ENCODE measurements at places on chromosomes 16 and 17.

DNA sequence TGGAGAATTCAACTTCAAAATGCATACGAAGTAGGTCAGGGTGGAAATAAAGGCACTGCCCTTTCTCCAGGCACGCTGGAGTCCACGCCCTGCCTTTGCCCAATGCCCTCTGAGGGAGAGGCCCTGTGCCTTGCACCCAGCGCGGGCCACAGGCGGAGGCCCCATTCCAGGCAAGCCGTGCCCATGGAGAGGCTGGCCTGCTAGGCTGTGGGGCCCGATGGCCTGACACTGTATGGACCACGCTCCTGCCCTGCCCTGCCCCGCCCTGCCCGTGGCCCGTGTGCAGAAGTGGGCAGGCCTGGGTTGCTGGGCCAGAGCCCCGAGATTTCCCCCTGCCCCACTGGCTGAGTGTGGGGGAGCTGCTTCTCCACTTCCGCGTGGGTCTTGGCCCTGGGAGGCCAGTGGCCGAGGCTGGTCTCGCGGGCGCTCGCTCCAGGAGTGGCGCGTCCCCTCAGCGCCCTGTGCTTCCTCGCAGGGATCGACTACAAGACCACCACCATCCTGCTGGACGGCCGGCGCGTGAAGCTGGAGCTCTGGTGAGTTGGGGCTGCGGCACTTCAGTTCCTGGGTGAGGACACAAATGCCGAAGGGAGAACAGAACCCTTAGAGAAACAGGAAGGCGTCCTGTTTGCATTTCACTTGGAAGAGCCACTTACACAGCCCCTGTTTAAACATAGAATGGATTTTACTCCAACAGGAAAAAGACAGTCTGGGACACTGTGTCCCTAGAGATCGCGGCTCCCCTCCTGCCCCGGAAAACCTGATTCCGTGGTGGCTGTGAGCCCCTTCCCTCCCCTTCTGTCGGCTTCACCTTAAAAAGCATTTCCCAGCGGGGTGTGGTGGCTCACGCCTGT, 13.8 kb upstream of the WFIKKN1 start:
- DNase-seq, result no peak

DNA sequence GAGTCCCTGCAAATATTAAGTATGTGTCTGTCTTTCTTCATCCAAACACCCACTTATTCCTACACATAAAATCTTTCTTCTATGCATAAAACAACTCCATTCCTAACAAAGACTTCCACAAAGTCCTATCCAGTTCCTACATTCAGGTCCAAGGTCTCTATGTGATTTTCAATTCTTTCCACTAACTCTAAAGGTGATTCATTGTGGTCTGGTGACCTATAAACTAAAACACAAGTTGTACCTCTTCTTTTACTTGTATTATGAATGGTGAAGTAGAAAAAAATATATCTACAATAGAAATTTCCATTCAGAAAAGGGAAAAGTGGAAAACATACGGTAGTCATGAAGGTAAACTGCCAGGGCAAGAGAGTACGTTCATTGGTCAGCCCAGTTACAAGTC, 56.6 kb downstream of the USP32 start:
- DNase-seq, result no peak

DNA sequence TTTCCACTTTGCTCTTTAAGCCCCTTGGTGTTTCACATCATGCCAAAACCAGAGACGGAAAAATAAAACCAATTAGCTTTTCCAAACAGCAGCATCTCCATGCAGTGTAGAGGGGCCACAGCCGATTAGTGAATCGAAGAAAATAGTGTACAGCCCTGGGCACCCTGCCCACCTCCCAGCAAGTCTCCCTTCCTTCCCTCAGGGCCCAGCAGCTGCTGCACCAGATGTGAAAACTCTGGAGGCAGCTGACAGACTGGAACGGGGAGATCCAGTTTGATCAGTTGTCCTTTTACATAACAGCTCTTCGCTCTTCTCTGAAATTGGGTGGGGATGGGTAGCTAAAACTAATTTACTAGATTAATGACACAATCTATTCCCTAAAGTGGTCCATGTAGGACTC, 19.3 kb downstream of the TMEM11 start:
- DNase-seq, result peak; percentile 68

GRCh38 chr17:50550661-50551432, 3.9 kb downstream of the SPATA20 start:
- DNase-seq, result peak; percentile 42

GRCh38 chr17:28675980-28676379, 14.0 kb downstream of the SUPT6H start:
- DNase-seq, result no peak

DNA sequence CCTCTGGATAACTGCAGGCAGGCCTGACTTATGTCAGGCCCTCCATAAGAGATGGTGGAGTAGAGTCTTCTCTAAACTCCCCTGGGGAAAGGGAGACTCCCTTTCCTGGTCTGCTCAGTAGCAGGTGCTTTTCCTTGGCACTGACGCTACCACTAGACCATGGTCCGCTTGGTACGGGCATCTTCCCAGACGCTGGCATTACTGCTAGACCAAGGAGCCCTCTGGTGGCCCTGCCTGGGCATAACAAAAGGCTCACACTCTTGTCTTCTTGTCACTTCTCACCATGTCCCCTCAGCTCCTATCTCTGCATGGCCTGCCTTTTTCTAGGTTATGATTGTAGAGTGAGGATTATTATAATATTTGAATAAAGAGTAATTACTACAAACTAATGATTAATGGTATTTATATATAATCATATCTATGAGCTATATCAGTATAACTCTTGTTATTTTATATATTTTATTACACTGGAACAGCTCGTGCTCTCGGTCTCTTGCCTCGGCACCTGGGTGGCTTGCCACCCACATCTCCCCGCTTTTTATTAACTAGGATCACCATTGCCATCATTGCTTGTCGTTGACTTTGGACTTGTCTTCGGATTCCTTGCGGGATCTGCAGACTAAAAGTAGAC, 59.8 kb upstream of the ARL4D start:
- peak; percentile 62 for DNase-seq

GRCh38 chr17:35889241-35889640, 9.1 kb upstream of the CCL5 start:
- DNase-seq, result no peak

- no peak for DNase-seq
These were observed 226.6 kb upstream of the ASIC2 start for GRCh38 chr17:33519692-33520091.

DNA sequence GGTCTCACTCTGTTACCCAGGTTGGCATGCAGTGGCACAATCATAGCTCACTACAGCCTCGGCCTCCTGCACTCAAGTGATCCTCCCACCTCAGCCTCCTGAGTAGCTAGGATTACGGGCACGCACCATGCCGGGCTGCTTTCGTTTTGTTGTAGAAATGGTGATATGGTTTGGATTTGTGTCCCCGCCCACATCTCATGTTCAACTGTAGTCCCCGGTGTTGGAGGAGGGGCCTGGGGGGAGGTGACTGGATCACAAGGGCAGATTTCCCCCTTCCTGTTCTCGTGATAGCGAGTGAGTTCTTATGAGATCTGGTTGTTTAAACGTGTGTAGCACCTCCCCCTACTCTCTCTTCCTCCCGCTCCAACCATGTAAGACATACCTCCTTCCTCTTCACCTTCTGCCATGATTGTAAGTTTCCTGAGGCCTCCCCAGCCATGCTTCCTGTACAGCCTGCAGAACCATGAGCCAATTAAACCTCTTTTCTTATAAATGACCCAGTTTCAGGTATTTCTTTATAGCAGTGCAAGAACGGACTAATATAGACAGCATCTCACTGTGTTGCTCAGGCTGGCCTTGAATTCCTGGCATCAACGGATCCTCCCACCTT, 6.0 kb downstream of the PDZD9 start:
- DNase-seq, result no peak

GRCh38 chr17:67152824-67153223, 92.2 kb downstream of the HELZ start:
- no peak for DNase-seq

DNA sequence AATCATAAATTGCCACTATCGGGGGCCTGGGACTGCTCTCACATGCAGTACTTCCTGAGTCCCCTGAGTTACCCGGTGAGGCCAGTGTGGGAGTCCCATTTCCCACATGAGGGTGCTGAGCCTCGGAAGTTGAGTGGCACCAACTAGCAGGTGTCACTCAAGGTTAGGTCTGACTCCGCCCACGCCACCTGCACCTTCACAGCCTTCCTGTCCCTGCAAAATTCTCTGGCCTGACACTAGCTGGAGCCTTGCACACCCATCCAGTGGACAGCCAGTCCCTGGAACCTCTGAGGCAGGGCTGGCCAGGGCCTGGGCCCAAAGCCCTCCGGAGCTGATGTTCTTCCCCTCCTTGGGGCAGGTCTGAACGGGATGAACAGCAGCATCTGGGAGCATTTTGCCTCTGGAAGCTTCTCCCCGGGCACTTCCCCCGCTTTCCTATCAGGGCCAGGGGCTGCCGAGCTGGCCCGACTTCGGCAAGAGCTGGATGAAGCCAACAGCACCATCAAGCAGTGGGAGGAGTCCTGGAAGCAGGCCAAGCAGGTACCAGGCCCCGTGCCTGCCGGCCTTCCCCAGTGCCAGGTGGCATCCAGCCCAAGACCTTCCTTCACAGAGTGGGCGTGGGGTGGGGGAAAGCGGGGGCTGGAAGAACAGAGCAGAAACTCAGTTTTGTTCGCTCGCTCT, 21.9 kb downstream of the UNC13D start:
- DNase-seq, result peak; percentile 37

DNA sequence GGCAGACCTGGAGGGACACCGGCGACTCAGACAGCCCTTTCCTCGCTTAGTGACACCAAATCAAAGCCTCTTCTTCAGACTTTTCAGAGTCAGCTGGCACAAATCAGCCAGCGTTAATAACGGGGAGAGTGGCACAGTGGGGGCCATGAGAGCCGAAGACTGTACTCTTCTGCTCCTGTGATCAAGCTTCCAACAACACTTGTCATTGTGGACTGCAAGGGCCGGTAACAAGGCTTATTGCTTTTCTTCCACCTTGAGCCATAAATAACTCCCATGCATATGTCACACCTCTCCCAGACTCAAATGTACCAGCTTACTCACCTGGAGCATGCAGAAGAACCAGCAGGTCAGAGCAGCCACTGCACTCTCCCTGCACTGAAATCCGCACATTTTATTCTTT, 12.8 kb downstream of the FLCN start:
- no peak for DNase-seq

DNA sequence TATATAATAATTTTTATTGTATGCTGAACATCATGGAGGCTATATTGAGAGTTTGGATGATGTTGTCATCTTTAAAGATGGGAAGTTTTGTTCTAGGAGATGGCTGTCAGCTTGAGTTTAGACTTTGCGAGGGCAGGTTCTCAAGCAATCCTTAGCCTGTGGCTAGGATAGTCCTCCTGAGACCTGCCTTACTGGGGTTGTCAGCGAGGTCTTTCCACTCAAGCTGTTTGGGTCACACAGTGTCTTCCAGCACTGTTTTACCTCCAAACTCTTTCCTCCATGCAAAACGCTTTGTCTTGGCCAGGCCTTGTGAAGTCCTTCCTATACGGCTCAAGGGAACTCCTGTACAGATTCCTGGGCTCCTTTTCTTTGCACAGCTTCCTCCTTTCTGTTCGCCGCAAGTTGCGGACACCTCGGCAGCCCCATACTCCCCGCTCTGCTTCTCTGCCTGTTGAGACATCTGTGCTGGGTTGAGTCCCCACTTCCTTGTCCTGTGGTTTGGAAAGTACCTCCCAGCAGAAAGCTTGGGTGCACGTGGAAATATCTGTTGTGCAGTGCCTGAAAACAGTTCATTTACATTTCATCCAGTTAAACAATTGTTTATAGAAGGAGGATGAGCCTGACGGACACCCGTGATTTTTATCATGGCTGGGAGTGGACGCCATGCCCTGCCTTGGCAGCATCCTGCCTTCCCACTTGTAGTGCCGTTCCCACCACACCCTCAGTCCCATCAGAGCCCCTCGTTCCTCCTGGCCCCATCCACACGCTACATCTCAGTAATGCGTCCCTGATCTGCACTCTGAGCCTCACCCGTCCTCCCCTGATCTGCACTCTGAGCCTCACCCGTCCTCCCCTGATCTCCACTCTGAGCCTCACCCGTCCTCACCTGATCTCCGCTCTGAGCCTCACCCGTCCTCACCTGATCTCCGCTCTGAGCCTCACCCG, 55.0 kb upstream of the CBFA2T3 start:
- DNase-seq, result no peak

DNA sequence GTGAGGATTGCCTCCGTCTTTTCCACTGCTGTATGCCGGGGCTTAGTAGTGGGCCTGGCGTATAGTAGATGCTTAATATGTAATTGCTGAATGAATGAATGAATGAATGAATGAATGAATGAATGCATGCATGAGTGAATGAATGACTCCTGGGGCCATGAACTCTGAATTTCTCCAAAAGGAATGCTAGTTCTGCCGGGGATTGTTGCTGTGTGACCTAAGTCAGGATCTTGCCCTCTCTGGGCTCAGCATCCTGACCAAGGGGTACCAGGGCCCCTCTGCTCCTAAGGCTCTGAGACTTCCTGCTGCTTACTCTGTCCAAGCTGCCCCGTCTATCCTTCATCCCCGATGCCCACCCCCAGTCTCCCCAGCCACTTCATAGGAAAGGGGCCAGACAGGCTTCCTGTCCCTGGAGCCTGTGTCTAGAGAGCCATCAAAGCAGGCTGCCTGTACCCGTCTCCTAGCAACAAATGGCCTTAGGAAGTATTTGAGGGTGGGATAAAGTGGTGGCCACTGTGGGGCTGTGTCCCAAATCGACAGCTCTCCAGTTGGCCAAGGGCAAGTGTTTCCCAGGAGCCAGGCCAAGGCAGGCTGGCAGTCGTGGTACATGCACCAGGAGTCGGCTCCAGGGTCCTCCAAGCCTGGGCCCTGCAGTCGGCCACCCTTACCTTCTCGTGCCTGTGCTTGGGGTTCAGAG, 11.6 kb upstream of the MPRIP start:
- DNase-seq, result no peak

DNA sequence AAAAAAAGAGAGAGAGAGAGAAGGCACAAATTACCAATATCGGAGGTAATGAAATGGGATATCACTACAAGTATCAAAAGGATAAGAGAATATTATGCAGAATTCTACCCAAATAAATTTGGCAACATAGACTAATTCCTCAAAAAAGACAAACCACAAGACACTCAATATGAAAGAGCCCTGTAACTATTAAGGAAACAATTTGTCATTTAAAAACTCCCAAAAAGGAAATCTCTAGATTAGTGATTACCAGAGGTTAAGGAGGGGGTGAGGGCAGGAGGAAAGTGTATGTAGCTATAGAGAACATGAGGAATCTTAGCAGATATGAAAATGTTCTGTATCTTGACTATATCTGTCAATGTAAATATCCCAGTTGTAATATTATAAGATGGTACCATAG, 54.0 kb downstream of the CFDP1 start:
- no peak for DNase-seq

DNA sequence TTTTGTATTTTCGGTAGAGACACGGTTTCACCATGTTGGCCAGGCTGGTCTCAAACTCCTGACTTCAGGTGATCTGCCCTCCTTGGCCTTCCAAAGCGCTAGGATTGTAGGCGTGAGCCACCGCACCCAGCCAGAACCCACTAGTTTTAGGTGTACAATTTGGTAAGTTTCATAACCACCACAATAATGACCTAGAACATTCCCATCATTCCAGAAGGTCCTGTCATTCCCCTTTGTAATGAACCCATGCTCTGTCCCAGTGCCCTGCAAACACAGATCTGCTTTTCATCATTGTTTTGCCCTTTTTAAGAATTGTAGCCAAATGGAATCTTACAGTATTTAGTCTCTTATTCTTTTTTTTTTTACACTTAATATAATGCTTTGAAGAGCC, 35.6 kb upstream of the IRF8 start:
- no peak for DNase-seq
